Calu3 (cell line): ENCODE measurements at places on chromosomes 1 and 21.
A peak's percentile ranks its signal among the peaks of the same experiment; 100 is the strongest.

GRCh38 chr1:177252877-177253276 is 82.1 kb downstream of the BRINP2 start:
- DNase-seq: no peak

DNA sequence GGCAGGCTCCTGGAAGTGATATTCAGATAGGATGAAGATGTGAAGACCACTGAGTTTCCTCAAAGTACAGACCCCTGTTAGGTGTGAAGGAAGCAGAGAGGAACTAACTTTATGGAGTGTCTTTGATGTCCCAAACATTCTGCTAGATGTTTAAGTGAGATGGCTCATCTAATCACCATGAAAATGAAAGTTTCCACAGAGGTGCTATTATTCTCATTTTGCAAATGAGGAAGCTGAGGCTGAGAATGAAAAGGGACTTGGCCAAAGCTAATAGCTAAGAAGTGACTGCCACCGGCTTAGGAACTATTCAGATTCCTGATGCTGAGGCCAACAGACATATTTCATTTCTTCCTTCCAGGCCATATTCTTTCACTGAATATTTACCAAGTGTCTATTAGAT is 45.9 kb upstream of the WLS start:
- no peak for DNase-seq

DNA sequence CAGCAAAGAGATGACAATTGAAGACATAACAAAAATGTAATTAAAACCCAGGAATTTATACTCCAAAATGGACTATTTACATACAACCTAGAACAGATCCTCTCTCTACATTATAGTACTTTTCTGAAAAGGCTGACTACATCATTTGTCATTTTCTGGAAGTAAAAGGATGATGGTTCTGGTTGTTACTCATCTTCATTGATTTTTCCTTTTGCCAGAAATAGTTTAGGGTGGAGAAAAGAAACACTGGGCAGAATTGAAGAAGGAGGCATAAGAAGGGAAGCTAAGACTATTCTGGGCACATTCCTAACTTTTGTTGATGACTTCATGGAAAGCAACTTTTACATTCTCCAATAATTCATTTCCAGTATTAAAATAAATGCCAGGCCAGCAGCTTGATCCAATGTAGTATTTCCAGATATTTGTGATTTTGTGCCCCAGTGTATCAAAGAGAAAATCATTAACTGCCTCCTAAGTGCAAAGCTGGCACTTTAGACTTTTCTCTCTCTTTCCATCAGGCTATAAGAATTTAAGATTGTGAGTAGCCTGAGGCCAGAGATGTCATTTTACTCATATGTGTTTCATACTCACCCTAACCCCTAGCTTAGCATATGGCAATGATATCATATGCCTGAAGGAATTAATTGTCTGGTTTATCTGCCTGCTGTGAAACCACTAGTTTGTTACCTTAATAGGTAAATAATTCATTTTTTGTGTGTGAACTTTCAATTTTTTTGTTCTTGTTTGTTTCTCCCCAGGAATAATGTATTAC is 369.5 kb upstream of the LYPLAL1 start:
- no peak for DNase-seq

DNA sequence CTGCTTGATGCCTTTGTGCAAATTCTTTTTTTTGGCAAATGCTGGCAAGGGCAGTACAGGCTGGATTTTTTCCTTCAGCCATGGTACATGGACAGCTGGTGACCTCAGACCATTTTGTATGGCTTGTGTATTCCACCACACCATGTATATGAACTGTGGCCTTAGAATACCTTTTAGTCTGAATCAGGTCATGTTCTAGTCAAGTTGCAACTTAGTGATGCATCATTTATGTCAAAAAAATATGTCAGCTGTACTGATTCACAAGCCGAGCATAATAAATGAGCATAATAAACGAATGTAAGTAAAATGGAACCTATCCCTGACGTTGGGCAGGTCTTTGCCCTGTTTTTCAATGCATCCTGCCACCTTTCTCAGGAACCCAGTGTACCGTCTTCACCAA is 219.7 kb upstream of the RUNX1 start:
- DNase-seq: no peak

DNA sequence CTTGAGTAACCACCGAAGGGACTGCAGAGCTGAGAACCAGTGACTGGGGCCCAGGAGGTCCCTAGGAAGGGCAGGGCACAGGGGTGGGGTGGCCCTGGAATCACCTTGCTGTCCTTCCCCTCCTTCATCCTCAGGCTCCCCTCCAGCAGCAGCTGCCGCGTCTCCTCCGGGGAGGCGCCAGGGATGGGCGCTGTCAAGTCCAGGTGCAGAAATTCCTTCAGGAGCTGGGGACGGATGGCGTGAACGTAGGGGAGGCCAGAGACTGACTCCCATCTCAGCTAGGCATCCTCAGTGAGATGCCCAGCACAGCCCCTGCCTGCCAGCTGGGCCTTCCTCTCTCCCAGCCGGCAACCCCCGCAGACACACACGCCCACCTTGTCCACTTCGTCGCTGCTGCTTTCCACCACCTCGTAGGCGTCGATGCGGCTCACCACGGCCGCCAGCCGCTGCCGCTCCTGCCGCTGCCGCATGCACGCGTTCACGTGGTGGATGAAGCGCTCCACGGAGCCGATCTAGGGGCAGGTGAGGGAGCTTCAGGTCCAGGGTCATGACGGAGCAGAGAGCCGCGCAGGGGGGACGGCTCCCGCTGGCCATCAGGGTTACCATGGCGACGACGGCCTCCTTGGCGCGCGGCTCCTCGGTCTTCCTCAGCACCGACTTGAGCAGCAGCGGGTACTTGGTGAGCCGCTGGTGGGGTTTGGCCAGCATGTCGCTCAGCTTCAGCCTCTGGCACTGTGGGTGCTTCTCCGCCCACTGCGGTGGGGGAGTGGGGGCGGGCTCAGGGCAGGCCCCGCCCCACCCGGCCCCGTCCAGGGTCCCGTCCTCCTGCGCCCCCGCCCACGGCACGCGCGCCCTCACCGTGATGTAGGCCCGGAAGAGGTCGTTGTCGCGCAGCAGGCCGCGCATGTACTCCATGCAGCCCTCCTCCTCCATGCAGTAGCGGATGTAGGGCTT is 4.4 kb upstream of the TNFRSF25 start:
- DNase-seq: no peak

GRCh38 chr1:3133686-3134085 is 64.7 kb downstream of the PRDM16 start:
- peak; percentile 6 for DNase-seq

DNA sequence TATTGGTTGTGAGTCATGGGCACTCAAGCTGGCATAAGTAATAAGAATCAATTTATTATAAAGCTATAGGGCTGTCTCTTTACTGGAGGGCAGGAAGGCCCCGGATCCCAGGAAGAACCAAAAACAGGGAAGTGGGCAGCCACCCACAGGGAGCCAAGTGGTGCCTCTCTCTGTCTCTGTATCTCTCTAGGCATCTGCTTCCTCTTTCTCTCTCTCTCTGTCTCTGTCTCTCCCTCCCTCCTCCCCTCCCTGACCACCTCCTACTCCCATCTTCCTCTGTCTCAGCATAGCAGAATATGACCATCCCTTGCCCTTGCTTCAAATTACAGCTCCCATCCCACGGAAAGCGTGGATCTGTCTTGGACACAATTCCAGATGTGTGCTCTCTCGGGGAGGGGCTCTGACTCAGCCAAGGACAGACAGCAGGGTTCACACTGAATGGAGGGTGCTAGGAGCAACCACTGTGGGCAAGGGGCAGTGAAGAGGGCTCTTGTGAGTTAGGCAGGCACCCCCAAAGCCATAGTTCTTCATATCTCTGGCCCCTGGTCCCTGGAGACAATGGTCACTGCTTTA is 80.4 kb upstream of the LPGAT1 start:
- no peak for DNase-seq
